EH (cell line): ENCODE measurements at places on chromosomes 11 and 22.
A peak's percentile ranks its signal among the peaks of the same experiment; 100 is the strongest.

DNA sequence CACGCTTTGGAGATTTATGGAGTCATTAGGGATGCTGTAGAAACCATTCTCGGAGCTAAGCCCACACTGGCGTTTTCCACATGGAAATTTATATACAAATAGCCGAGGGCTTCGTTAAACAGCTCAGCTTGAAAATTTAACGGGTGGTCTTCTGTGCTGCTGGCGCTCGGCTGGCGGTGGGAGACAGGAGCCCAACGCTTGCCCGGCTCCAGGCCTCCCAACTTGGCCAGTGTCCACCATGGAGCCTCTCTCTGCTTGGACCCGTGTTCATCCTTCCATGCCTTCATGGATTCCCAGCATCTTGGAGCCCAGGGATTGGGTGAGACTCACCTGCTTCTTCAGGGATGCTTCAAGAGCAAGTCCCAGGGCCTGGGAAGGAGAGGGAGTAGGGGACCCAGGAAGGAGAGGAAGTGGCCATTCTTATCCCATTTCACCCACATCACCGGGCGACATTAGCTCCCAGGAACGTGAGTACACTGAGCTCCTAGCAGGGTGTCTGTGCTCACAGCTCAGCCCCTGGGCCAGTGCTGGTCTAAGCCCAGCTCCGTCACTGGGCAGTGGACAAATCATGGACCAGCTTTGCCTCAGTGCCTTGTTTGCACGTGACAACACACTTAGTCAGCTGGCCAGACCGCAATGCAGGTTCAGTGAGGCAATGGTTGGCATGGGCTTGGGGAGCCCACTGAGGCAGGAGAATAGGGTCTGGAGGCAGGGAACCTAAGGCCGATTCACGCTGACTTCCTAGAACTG lies 944.3 kb downstream of the BRD1 start:
- no peak for DNase-seq

GRCh38 chr11:1048375-1049070 lies 12.0 kb upstream of the MUC6 start:
- DNase-seq = no peak

GRCh38 chr11:76665921-76666351 lies 4.6 kb downstream of the LRRC32 start:
- no peak for DNase-seq

- no peak for DNase-seq
These were observed 10.9 kb downstream of the TNNT3 start for GRCh38 chr11:1930462-1930830.

- no peak for DNase-seq
These were observed 52.2 kb downstream of the FEZ1 start for GRCh38 chr11:125443767-125444311.

GRCh38 chr11:37841016-37841415 lies 1243.0 kb upstream of the RAG2 start:
- no peak for DNase-seq

GRCh38 chr11:68798221-68798813 lies 43.4 kb downstream of the CPT1A start:
- DNase-seq = peak; percentile 25

GRCh38 chr22:39527481-39527961 lies 5.0 kb downstream of the RPS19BP1 start:
- DNase-seq = peak; percentile 15

DNA sequence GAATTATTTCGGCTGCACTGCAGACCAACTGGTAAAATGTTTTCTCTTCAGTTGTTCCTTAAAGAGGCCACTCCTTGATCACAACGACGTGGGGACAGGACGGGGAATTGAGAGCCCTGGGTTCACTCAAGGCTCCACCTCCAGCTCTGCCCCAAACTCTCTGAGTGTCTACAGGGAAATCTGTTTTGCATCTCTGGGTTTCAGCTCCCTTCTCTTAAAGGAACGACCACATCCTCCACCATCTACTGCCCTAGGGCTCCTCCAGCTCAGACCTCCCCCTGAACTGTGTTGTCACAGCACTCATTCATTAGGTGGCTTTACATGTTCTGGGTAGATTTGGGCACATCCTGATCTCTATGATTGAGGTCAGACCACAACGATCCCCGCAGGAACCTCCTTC lies 5.1 kb upstream of the PPFIA1 start:
- no peak for DNase-seq

DNA sequence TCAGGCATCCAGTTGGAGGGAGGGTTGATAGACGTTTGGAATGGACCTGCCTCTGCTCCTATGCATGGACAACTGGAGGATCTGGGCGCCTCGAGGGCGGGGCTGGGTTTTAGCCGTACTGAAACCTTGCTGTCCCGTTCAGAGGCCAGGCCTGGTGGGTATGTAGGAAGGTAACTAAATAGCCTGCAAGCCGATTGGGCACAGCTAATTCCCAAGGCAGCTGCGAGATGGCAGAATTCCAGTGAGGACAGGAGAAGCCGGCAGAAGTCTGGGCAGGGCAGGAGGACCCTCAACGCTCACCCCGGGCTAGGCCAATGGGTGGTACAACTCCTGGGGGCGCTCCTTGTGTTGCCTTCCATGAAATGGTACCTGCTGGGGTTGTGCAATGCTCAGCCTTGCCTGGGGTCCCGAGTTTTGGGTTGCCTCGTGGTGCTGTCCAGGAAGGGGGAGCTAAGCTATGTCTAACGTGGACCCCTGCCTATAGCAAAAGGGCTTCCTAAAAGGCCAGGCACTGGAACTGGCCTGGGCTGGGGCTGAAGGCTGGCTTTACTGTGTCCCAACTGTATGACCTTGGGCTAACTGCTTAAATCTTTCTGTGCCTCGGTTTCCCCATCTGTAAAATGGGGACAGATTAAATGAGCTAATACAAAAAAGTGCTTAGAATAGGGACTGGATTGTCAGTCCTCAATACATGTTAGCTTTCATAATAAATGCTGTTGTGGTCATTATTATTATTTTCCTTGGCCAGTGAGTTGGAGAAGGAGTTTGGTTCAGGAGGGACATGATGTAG lies 30.1 kb upstream of the CD82 start:
- no peak for DNase-seq

DNA sequence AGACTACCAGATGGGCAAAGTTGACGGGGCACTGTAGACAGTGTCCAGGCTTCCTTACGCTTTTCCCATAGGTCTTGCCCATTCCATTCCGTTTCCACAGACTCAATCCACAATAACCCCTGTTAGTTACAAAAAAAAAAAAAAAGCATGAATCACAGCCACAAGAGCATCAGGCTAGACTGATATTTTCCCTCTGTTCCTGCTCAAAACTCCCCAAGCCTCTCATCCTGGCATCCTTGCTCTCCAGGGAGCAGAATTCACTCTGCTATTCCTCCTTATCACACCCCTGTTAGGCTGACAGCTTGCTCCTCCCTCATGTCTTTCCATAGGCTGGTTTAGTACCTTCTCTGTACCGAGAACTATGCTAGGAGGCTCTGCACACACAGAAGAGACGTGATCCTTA lies 42.2 kb downstream of the TMEM123 start:
- peak; percentile 52 for DNase-seq

- no peak for DNase-seq
These were observed 1.8 kb downstream of the VSIG10L2 start for GRCh38 chr11:125947419-125948277.

GRCh38 chr11:113651023-113651422 lies 55.1 kb downstream of the TMPRSS5 start:
- no peak for DNase-seq

- no peak for DNase-seq
These were observed 10.3 kb downstream of the OR10D3 start for GRCh38 chr11:124193221-124194010.

DNA sequence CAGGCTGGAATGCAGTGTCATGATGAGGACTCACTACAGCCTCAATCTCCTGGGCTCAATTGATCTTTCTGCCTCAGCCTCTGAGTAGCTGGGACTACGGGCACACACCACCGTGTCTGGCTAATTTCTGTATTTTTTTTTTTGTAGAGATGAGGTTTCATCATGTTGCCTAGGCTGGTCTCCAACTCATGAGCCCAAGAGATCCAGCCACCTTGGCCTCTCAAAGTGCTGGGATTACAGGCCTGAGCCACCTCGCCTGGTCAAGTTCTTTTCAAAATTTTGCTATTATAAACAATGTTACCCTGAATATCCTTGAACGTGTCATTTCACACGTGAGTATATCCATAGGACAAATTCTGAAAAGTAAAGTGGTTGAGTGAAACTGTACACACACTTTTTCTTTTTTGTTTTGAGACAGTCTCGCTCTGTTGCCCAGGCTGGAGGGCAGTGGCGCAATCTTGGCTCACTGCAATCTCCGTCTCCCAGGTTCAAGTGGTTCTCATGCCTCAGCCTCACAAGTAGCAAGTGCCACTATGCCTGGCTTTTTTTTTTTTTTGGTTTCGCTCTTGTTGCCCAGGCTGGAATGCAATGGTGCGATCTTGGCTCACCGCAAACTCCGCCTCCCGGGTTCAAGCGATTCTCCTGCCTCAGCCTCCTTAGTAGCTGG lies 21.6 kb upstream of the EP300 start:
- no peak for DNase-seq

DNA sequence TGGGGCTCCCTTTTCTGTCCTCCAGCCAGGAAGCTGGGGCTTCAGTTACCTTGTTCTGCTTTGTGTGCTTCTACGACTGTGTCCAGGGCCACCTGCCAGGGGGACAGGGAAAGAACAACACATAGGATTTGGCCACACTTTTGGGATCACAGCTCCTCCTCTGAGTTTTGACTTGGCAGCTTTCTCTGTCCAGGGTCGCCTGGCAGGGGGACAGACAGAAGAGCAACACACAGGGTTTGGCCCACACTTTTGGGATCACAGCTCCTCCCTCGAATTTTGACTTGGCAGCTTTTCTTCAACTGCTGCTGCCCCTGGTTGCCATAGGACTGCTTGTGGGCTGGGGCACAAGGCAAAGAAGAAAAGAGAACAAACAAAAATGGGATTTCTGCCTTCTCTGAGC lies 19.1 kb downstream of the INCENP start:
- DNase-seq = no peak

DNA sequence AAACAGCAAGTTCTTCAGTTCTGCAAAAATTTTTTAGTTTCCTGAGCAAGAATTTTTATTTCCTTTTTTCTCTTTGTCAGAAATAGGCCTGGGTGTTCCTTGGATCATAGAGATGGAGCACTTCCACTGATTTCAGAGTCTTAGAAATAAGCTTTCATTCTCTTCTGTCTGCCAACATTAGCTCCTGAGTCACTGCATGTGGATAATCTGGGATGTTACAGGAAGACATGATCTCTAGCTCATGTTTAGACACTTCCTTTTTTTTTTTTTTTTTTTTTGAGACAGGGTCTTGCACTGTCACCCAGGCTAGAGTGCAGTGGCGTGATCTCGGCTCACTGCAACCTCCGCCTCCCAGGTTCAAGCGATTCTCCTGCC lies 13.2 kb upstream of the TMEM218 start:
- no peak for DNase-seq

DNA sequence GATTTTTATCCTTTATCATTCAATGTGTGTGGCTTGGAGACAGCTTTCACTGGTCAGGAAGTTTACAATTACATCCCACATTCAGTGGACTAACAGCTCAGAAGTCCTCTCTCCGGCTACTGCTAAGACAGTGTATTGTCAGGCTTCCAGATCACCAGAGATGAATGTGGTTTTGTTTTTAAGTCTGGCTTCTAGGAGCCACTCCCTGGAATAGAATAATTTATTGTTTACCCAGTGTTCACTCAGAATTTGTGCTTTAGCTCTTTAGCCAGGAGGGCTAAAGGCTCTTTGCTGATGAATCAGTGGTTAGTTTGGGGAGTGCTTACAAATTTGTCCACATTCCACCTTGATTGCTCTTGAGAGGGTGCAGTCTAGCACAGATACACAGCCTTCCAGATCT lies 26.5 kb downstream of the TRIM77 start:
- no peak for DNase-seq

DNA sequence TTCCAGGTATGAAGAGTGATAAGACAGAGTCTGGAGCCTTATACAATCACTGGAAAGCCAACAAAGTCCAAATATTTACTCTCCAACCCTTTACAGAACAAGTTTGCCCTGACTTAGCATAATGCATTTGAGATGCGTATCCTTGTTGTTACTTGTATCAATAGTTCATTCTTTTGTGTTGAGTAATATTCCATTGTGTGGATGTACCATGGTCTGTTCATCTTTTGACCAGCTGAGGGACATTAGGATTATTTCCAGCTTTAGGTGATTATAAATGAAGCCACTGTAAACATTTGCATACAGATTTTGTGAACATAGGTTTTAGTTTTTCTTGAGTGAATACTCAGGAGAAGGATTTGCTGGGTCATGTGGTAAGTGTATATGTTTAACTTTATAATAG lies 9.7 kb downstream of the SDHAF2 start:
- no peak for DNase-seq

DNA sequence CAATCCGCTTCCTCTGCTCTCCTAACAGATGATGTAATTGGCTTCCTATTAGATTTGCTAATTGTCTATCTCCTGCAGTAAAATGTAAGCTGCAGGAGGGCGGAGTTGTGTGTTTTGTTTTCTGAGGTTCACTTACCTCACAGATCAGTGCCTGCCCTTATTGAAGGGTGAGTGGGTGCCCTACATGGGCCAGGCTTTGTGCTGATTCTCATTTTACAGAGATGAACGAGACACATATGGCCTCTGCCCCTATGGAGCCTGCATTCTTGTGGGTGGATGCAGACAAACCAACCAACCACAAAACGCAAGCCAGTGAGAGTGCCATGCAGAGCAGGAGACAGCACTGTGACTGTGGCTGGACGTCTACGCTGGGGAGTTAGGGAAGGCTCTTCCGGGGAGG lies 9.9 kb downstream of the TESMIN start:
- DNase-seq = peak; percentile 15

- DNase-seq = peak; percentile 58
These were observed 15.3 kb upstream of the IL17REL start for GRCh38 chr22:50027639-50028537.

GRCh38 chr11:96098511-96099241 lies 174.8 kb upstream of the MTMR2 start:
- peak; percentile 54 for DNase-seq

DNA sequence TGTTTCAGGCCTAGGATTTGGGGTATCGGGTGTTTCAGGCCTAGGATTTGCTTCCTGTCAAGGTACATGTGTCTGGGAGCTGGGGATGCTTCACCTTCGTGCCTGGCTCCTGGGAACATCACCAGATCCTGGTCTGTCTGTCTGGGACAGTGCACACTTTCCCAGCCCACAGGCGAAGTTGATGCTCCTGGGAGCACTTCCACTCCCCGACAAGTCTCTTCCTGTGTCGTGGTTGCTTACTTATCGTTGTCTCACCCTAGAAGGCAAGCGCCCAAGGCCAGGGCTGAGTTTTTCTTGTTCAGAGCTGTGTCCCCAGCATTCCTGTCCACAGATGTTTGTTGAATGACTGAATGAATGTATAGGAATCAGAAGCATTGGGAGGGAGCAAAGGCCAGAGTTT lies 71.5 kb downstream of the LINC01488 start:
- DNase-seq = no peak

DNA sequence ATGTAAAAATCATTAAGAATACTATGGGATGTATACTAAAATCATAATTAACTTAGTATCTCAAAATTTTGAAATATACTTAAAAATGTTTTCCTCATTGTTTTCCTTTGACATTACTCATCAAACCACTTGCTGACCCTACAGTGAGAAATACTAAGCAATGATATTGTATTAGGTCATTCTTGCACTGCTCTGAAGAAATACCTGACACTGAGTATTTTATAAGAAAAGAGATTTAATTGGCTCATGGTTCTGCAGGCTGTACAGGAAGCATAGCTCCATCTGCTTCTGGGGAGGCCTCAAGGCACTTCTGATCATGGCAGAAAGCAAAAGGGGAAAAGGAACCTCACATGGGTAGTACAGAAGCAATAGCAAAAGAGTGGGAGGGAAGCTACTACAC lies 950.9 kb upstream of the CHORDC1 start:
- no peak for DNase-seq

GRCh38 chr11:118911880-118912741 lies 13.6 kb downstream of the BCL9L start:
- DNase-seq = peak; percentile 94

- DNase-seq = no peak
These were observed 15.9 kb upstream of the MMP7 start for GRCh38 chr11:102546427-102546826.
